ENCODE measurements at places on chromosomes 13 and 19.
A peak's percentile ranks its signal among the peaks of the same experiment; 100 is the strongest.

GRCh38 chr19:46520616-46521015 lies 24.9 kb upstream of the PNMA8B start:
- no peak for DNase-seq

DNA sequence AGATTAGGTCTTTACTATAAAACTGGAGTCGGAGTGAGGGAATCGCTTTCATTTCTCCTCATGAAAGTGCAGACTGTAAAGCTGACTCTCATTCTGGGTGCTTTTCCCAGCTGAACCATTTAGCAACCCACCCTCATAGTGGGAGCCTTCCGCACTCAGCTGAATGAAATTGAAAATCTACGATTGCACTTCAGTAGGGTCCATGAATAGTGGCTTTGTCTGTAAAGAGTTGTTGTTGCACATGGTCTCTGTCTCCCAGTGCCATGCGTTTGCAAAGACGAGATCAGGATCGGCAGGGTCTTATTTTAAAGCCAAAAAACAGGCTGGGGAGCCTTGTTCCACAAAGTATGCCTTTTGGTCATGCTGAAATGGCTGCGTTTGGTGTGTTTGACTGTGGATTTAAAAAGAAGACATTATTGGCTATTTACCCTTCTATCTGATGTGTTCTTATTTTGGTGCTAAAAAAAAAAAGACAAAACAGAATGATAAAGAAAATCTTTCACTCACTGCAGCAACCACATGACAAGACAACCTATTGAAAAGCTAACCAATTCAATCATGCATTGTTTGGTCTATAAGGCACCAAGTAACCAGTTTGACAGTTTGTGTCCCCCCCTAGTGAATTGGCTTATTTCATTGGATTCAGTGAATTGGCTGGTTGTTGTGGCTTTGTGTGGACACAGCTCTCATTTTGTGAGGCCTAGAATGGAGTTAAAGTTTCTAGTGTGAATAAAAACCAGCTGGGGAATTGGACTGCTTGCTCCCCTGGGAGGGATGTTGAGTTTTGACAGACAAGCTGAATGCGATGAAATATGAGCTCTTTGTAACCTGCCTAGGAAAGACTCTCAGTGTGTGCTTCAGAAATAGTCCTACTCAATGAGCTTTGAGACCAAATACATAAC lies 65.6 kb downstream of the ARHGAP35 start:
- no peak for DNase-seq

- peak; percentile 58 for DNase-seq
Measured at GRCh38 chr19:49019242-49019932, 2.5 kb upstream of the LHB start.

GRCh38 chr19:19594381-19594780 lies 24.1 kb downstream of the PBX4 start:
- no peak for DNase-seq

- no peak for DNase-seq
Measured at GRCh38 chr13:53121131-53121773, 92.6 kb downstream of the OLFM4 start.

DNA sequence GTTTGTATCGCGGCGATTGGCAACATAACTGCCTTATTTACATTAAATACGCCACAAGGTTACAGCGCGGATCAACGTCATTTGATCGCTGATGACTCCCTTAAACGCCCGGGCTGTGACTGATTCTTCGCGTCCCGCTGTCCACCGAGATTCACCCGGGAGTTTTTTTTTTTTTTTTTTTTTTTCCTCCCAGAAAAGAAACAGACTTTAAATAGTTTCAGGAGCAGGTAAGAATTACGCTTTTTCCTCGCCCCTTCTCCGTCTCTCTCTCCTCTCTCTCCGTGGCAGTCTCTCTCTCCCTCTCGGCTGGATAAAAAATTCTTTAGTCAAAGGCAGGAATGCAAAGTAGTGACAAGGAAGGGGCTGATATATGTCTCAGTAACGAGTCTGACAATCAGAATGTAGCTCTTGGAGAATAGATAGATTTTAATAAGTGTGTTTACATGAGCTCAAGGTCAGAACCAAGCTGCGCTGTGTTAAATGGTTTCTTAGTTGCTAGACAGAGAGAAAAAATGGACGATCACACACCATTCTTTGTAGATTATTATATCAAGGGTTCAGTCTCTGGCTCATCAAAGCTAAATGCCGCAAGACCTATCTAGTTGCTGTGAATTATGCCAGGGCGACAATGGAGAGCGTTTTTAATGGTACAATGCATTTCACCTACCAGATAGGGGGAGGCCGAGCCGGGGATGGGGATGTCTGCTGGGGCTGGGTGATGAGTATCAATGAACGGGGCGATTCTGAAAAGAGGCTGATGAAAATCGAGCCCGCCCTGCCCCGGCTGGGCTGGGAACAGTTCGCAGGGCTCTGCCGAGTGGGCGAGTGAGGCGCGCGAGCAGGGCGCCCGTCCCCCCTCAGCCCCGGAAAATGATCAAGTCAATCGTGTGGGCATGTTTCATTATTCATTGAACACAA lies 147.2 kb upstream of the ZNF536 start:
- no peak for DNase-seq

GRCh38 chr19:38033658-38034491 lies 126.9 kb downstream of the SIPA1L3 start:
- DNase-seq = no peak

DNA sequence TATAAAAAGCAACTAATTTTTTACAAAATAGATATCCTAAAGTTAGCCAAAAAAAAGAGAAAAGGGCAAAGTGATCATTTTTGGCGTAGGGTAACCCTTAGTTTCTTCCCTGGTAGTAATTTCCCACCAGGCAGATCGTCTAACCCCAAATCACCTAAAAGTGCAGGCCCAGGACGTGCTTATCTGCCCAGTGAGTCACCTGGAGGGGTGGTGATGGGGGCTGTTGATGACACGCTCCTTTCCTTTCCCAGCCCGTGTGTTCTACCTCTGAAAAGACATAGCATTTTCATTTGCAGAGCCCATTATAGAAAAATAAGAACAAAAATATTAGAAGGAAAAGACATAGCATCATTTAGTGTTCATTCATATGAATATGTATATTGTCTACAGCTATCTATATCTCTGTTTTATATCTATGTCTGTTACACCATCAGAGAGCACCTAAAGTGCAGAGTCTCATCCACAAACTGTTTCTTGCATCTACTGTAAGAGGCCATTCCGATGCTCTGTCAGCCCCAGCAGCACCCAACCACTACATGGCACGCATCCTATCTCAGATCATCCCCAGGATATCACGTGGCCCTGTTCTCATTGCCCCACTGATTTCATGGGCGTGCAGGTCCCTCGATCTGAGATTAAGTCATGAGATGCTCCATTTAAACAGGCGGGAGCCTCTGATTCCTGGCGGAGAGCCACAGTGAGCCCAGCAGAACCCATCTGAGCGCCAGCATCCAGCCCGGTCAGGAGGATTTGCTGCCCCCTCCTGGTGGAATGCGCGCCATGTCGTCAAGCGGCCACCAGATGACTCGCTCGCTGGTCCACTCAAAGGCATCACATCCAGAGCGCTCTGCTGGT lies 8.5 kb upstream of the LILRB3 start:
- peak; percentile 70 for DNase-seq

- DNase-seq = no peak
Measured at GRCh38 chr19:6271251-6271650, 8.5 kb downstream of the MLLT1 start.

DNA sequence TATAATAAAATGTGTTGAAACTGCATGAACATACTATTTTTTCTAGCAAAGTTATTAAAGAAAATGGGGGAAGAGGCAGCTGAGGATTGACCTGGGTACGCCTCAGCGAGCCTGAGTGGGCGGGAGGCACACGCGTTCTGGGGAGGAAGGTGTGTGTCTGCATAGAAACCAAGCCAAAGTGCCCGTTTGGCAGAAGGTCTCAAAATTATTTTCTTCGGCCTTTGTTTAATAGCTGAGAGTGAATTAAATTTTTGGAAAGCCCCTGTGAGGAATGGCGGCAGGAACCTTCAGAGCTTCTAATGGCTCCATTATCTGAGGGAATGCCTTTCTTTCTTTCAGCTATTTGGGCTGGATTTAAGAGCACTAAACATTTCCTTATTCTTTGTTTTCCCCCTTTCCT lies 5.2 kb downstream of the ZIC2 start:
- DNase-seq = no peak

DNA sequence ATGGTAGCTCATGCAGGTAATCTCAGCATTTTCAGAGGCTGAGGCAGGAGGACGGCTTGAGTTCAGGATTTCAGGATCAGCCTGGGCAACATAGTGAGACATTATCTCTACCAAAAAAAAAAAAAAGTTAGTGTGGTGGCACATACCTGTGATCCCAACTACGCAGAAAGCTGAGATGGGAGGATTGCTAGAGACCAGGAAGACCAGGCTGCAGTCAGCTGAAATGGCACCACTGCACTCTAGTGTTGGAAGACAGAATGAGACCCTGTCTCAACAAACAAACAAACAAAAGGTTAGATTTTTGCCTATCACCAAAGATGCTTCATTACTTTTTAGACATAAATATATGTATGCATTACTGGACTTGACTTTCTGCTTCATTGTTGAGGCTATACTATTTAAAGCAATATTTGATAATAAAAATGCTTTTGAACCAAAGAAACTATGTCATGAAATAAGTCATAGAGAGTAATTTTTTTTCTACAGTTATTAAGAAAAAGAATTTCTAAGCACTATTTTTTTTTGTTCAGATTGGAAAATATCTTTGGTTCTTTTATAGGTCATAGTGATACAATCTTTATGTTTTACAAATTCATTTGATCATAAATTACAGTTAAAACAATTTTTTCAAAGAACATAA lies 1180.1 kb upstream of the ATXN8OS start:
- DNase-seq = no peak

- DNase-seq = no peak
Measured at GRCh38 chr19:37932985-37933936, 26.3 kb downstream of the SIPA1L3 start.

DNA sequence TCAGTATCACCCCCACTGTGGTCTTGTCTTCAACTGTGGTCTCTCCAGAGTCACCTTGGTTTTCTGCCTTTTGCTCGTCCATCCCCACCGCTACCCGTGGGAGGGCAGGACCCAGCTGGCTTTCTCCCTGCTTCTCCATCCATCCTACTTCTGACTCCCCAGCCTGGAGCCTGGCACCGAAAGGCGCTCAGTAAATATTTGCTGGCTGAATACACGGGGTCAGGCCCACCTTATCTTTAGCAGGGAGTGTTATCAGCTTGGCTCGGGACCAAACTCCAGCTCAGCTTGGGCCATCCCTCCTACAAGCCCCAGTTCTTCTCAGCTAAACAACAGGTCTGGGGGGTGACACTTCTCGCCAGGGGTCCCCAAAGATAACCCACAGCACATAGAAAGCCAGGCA lies 62.0 kb upstream of the KLF2 start:
- DNase-seq = no peak

DNA sequence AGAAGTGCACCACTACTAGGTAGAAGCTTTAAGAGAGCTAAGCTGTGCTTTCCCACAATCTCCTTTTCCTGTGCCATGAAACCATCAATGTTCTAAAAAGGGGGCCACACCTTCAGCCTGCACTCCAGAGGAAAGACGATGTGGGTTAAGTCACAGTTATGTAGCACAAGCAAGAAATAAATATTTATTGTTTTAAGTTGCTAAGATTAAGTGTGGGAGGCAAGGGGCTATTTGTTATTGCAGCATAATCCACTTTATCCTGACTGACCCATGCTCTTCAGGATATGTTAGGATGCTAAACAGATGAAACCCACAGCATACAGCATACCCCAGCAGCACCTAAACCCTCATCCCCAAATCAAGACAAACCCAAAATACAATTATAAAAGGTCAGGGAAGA lies 64.7 kb downstream of the MBD3L2B start:
- no peak for DNase-seq

DNA sequence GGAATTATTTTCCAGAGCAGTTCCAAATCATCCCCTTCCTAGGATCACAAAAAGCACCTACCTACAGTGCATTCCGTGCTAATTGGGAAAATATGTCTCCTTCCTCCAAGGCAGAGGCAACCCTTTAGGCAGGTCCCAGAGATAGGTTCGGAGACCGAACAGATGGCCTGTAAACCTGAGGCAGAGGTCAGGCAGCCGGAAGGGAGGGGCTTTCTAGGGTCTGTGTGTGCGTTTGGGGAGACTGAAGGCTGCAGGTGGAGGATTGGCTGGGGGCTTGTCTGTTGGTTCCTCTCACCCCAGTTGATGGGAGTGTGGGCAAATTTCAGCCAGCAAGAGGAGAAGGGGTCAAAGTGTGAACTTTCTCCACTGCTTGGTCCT lies 7.1 kb downstream of the KCNN4 start:
- no peak for DNase-seq

DNA sequence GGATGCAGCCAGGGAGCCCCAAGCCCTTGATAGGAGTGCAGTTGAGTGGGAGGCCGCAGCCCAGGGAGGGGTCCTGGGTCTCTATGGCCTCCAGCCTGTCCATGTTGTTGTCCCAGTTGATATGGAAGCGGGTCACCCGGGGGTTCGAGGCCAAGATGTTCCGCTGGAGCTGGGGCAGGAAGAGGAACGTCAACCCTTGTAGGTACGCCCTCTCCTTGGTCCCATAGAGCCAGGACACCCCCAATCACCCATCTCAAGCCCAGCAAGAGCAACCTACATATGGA lies 2.9 kb upstream of the PRKACA start:
- no peak for DNase-seq

- DNase-seq = no peak
Measured at GRCh38 chr13:98792785-98793495, 40.5 kb upstream of the SLC15A1 start.

DNA sequence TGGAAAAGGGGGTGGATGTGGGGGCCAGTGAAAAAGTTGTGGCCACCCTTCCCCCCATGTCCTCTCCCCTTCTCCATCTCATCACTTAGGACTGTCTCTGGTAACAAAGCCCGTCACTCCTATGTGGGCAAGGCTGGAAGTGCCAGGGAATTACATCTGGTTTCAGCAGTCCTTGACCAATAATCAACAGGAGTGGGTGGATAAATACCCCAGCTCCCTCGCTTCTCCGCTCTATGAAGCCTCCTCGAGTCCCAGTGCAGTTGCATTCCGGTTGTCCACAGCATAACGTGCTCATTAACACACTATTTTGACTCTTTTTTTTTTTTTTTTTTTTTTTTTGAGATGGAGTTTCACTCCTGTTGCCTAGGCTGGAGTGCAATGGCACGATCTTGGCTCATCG lies 31.5 kb downstream of the MYO1F start:
- DNase-seq = no peak

DNA sequence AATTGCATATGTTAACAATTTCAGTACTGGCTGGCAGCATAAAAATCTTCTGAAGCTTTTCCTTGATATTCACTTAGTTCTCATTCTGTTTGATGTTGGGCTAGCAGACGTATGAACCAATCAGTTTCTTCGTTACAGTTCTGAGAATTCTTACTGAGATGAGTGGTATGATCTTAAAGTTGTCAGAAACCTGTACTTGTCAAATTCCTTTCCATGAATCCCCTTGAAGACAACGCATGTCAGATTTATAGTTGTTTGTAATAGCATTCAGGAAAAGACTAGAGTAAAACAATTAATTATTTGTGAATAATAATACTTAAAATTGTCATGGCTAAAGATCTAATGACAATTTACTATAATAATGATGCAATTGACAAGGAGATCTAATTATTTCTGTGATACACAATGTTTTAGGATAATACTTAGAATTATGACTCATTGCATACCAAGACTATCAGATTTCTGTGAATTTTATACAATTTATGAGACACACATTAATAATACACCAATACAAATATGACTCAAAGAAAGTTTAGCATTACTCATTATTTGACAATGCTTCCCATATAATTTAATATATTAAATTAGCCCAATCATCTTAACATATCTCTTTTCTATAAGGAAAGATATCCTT lies 447.2 kb downstream of the RFC3 start:
- DNase-seq = no peak

GRCh38 chr19:19778666-19779065 lies 42.9 kb downstream of the ZNF506 start:
- DNase-seq = no peak

- no peak for DNase-seq
Measured at GRCh38 chr19:43914051-43914450, 21.0 kb downstream of the ZNF45 start.
